ENCODE measurements at places on chromosomes 12 and 14. TPM values are rescaled to one million over a fixed set of nuclear protein-coding genes. Genes with fewer than 3 reads are reported as not detected.

The ESPL1 gene
- 22.6 TPM for total RNA-seq

GRCh38 chr12:123474485-123475245 is 16.7 kb downstream of the SNRNP35 start:
- DNase-seq: no peak

The PRH2 gene
- not detected for total RNA-seq

- no peak for DNase-seq
Measured at GRCh38 chr14:92967346-92967926, 44.5 kb downstream of the CHGA start.

- peak; percentile 37 for DNase-seq
Measured at GRCh38 chr14:55600784-55601561, 21.0 kb downstream of the KTN1 start.

DNA sequence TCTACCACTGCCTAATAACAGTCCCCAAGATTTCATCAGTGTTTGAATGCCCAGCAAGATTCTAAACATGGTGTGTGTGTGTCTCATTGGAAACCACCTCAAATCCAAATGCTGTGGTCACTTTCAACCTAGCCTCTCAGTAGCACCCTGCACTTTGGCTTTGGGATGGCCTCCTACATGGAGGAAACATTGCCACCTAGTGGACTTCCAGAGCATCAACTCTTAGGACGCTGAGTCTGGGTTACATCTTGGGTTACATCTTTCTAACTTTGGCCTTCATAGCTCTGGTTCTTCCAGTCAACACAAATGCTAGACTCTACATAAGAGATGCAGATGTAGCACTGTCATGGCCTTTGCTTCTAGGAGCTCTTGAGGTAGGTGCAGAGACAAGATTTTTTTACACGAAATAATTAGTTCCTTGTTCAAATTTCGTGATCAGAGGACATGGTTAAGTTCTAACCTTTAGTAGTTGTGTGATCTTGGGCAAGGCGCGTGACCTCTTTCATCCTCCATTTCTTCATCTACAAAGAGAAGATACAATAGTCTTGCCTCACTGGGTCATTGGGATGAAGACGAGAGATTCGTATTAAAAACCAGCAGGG is 113.5 kb upstream of the VASH1 start:
- DNase-seq: peak; percentile 57

DNA sequence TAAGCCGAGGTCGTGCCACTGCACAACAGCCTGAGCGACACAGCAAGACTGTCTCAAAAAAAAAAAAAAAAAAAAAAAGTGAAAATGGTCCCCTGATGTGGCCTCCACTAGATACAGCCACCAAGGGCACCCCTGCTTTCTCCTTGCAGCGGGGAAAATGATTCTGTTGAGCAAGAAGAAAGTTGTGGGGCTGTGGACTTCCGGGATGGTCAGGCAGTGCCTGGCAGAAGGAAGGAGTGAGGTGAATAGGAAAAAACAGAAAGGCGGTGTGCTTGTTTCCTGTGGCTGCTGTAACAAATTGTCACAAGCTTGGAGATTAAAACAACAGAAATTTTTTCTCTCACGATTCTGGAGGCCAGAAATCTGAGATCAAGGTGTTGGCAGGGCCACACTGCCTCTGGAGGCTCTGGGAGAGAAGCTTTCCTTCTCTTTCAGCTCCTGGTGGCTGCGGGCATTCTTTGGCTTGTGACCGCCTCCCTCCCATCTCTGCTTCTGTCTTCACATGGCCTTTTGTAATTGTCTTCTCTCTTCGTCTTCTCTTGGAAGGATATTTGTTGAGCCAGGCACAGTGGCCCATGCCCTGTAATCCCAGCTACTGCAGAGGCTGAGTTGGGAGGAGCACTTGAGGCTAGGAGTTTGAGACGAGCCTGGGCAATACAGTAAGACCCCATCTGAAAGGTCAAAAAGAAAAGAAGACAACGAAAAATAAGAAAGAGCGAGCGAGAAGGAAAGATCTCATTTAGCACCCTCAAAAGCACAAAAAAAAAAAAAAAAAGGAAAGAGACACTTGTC is 116.6 kb upstream of the MED13L start:
- no peak for DNase-seq

DNA sequence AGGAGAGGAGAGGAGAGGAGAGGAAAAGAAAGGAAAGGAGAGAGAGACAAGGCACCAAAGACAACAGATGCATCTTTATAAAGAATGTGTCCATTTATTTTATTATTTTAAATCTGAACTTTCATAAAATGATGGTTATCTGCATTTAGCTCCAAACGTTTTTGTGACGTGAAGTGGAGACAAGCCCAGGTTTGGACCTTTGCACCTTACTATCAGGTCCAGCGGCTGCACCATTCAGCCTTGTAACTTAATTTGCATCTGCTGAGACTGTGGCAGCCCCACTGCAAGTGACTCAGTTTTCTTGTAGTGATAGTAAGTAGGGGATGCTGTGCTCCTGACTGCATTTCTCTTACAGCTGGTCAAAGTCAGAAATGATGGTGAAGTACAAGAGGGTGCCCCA is 130.7 kb downstream of the NTF3 start:
- no peak for DNase-seq

- DNase-seq: peak; percentile 91
Measured at GRCh38 chr12:42144408-42145196, at the start of gene GXYLT1. TSS of gene GXYLT1 (minus strand) at chr12:42144874. CDS start at chr12:42144646, 228 bp downstream.

GRCh38 chr14:50605766-50606165 is 45.8 kb downstream of the ATL1 start:
- DNase-seq: no peak

DNA sequence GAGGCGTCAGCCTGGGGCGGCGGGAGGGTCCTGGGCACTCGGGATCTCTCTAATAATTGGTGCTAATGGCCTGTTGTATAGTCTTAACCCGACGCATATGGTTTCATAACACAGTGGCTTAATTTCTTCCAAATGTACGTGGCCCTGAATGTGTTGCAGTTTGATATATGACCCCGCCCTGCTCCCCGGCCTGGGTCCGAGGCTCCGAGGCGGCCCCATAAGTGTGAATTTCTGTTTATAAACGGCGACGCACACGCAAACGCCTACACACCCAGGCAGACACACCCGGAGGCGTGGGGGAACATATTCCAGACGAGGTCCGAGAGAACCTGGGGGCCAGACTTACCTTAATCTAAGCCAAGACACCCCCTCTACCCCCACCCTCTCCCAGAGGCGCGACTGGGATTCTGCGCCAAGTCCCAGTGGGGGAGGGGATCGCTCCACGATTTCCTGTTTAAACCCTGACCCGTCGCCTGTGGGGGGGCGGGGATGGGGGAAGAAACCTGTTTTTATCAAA is 9.7 kb upstream of the HOXC6 start:
- peak; percentile 27 for DNase-seq

The TRIP11 gene
- 21.3 TPM for total RNA-seq

DNA sequence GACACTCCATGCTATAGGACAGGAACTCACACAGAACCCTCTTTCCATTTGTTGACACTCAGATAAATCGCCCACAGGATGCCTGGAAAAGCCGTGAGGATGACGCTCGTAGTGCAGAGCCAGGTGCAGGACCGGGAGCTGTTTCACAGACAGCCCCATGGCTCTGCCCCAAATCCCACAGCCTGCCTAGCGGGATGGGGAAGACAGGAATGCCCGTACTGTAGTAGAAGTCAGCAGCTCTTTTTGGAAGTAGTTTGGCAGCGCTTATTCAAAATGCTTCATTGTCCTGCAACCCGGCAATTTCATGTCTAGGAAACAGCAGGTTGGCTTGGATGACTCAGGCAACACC is 41.6 kb downstream of the JAG2 start:
- no peak for DNase-seq

The AEBP2 gene
- 7.4 TPM for total RNA-seq

The ANO4 gene
- total RNA-seq: 1.8 TPM

The DAO gene
- total RNA-seq: not detected

- DNase-seq: no peak
Measured at GRCh38 chr12:54045868-54046521, 7.6 kb upstream of the HOXC4 start.

DNA sequence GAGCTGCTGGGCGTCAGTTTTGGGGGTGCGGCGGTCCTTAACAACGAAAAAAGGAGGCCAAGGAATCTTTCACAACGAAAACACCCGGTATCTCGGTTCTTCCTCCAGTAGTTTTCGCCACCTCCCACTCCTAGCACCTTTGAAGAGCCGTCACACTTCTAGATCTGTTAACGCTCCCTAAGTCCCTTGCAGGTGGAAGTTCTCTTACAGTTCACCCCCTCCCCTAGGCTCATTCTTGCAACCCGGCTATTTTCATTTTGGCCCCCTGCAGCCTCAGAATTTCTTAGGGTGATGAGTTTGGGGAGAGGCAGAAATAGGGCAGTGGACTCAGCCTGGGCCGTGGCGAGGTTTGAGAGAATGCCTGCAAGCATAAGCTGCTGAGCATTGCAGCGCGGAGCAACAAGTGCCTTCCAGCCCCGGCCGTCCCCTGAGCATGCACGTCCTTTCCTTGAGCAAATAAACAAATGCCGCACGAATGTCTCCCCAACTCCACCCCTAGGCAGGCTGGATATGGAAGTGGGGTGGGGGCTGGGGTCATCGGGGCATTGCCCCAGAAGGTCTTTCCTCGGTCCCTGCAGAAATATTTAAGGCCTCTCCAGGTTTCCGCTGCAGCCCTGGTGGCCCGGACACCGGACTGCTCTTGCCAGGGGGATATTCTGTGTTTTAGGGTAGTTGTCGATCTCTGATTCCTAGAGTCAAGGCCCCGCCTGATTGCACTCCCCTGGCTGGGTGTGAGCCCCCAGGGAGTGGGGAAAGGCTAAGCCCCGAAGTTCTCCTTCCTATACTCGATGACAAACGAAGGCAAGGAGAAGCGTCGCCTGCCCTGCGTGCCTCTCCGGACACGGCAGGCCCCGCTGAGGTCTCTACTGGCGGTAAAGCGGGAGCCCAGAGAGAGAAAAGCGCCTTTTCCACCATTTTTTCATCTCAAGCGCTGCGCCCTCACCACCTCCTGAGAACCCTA is 1.6 kb downstream of the RFX4 start:
- DNase-seq: no peak

The BMP4 gene
- total RNA-seq: 1.0 TPM

DNA sequence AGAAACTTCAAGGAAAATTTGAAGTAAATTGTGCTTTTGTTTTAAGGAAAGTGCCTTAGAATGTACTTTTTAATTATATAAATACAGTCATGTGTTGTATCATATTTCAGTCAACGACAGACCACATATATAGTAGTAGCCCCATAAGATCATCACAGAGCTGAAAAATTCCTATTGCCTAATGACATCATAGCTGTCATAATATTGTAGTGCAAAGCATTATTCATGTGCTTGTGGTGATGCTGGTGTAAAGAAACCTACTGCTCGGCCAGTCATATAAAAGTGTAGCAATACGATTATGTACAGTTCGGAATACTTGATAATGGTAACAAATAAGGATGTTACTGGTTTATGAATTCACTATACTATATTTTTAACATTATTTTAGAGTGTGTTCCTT is 198.9 kb upstream of the SLC16A7 start:
- peak; percentile 9 for DNase-seq

- DNase-seq: no peak
Measured at GRCh38 chr12:45464699-45465098, 248.8 kb downstream of the ANO6 start.

- DNase-seq: peak; percentile 80
Measured at GRCh38 chr12:104288635-104289274, 14.8 kb upstream of the EID3 start.

GRCh38 chr12:124901003-124901402 is 13.4 kb downstream of the UBC start:
- no peak for DNase-seq

The AJUBA gene
- total RNA-seq: 25.9 TPM

DNA sequence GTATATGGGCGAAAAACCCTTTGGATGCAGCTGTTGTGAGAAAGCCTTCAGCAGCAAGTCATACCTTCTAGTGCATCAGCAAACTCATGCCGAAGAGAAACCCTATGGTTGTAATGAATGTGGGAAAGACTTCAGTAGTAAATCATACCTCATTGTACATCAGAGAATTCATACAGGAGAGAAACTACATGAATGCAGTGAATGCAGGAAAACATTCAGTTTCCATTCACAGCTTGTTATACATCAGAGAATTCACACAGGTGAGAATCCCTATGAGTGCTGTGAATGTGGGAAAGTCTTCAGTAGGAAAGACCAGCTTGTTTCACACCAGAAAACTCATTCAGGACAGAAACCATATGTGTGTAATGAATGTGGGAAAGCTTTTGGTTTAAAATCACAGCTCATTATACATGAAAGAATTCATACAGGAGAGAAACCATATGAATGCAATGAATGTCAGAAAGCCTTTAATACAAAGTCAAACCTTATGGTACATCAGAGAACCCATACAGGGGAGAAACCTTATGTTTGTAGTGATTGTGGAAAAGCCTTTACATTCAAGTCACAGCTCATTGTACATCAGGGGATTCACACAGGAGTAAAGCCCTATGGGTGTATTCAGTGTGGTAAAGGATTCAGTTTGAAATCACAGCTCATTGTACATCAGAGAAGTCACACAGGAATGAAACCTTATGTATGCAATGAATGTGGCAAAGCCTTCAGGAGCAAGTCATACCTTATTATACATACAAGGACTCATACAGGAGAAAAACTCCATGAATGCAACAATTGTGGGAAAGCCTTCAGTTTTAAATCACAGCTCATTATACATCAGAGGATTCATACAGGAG is 21.4 kb downstream of the ZNF268 start:
- DNase-seq: no peak

The LDHB gene
- total RNA-seq: 1,752 TPM

- peak; percentile 52 for DNase-seq
Measured at GRCh38 chr12:95182868-95183415, 34.3 kb downstream of the FGD6 start.

DNA sequence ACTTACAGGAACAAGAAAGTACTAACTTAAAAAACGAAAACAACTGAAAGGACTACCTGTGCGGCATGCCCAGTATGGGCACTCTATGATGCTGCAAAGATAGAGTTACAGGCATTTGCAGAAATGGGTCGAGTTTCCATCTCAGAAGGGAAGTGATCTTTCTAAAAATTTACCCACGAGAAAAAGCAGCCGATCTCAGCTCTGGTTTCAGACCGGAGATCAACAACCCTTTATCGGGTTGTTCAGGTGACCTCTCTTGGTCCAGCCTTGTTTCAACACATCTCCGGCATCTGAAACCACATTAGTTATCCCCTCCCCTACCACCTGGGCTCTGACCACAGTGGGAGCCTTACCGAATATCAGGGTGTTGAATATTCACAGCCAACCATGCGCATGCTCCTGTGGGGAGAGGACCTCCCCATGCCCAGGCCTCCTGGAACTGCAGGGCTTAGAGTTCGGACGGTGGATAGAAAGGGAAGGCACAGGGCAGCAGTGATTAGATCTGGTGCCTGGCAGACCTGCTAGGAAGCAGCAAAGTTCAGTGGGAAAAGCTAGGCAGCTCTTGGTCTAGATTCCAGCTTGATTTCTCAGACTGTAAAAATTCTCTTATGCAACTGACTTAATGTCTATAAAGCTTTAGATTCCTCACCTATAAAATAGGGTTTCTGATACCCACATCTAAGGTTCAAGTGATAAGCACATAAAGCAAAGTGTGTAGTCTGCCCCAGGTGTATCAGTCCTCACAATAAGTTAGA is 906.0 kb downstream of the VRK1 start:
- DNase-seq: no peak

Measured in H4 (cell line).